HFFc6 (cell line): ENCODE measurements at places on chromosomes 7 and 10.
A peak's percentile ranks its signal among the peaks of the same experiment; 100 is the strongest.

DNA sequence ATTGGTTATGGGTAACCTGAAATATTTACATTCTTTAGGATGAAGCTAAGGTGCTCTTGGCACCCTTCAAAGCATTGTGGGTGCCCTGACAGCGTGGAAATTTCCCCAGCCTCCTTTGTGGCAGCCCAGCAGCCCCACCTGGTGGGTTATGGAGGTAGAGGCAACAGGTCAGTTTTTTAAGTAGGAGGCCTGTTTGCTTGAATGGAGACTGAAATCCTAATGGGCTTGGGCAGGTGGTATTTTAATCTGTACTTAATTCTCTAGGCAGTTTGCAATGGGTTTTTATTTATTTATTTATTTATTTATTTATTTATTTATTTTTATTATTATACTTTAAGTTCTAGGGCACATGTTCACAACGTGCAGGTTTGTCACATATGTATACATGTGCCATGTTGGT, 139.4 kb downstream of the EPC1 start:
- peak; percentile 28 for DNase-seq

GRCh38 chr10:102408728-102409603, 9.6 kb downstream of the PSD start:
- no peak for DNase-seq

- DNase-seq, result peak; percentile 79
These were observed 33.5 kb downstream of the DPY19L1 start for GRCh38 chr7:35003679-35004303.

DNA sequence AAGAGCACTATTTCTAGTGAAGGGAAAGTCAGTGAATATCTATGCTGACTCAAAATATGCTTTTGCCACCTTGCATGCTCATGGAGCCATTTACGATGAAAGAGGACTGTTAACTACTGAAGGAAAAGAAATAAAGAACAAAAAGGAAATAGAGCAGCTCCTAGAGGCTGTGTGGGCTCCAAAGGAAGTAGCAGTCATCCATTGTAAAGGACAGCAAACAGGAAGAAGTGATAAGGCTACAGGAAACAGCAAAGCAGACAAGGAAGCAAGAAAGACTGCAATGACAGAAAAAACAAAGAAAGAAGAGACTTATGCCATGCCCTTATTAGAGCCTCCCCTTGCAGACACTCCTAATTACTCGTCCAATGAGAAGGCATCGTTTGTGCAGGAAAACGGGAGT, 12.0 kb upstream of the ZNF33B start:
- DNase-seq, result no peak

DNA sequence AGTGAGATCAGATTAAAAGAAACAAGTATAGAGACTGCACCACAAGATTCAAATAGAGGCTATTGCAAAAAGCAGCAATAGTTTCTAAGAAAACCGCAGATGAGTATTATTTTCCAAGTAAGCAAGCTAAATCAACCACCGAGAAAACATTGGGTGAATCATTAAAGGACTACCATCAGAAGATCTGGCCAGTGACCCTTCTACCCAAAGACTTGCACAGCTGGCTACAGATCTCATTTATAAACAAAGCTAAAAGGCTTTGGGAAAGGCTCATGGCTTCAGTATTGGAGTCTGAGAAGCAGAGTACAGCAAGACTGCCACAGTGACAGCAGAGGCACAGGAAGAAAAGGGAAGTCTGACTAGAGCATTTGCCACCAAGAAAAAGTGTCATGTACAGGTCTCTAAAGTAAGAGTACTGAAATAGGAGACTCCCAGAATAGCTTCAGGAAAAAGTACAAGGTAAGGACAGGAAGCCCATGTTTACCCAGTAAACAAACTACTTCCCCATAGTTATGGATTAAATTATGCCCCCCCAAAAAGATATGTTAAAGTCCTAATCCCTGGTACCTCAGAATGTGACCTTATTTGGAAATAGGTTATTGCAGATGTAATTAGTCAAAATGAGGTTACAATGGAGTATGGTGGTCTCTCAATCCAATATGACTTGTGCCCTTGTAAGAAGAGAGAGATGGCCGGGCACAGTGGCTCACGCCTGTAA, 19.0 kb downstream of the STEAP1 start:
- no peak for DNase-seq

DNA sequence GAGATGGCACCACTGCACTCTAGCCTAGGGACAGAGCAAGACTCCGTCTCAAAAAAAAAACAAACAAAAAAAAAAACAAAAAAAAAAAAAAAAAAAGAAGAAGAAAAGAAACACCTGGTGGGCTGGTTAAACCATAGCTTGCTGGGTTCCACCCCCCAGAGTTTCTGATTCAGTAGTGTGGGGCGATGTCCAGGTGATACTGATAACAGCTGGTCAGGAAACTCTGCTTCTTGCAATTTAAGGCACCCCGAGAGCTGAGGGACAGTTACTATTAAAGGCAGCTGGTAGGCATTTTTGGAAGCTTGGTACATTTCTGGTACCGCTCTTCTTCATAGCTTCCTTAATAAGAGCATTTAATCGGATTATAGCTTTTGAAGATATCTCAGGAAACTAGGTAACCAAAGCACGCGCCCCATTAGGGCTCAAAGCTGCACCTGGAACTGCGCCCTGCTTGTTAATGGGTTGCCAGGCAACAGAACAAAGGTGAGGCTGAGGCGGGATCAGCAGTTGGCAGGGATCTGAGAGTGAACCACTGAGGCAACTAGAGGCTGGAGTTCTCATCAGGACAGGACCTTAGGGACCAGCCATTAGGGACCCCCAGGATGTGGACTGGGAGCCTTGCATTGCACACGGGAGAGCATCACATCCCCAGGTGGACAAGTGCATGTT, 6.5 kb upstream of the SDK1 start:
- no peak for DNase-seq

GRCh38 chr7:148931470-148931869, 47.4 kb upstream of the EZH2 start:
- DNase-seq, result no peak

- no peak for DNase-seq
These were observed 63.5 kb upstream of the EGFR start for GRCh38 chr7:54955296-54955695.

DNA sequence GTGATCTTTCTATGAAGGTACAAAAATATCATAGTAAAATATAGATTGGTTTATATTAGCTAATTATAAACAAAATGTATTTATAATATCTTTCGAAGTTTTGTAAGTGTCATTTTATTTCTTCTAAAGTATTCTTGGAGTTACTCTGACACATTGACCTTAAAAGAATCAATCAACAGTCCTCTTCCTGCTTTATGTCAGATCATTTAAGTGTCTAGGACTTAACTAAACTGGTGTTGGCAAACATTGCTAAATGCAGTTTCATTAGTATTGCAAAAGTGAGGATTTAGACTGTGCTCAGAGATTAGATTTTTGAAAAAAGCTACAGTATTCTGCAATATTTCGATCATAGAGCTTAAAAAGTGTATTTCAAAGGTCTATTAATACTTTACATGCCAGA, 10.3 kb downstream of the GLCCI1 start:
- no peak for DNase-seq

GRCh38 chr7:36894190-36894589, 169.9 kb upstream of the AOAH start:
- DNase-seq, result no peak

GRCh38 chr7:131624536-131624935, 68.1 kb upstream of the PODXL start:
- no peak for DNase-seq

GRCh38 chr7:5484921-5485320, 61.3 kb upstream of the TNRC18 start:
- DNase-seq, result no peak

GRCh38 chr7:137878333-137878961, 31.7 kb upstream of the DGKI start:
- peak; percentile 23 for DNase-seq

DNA sequence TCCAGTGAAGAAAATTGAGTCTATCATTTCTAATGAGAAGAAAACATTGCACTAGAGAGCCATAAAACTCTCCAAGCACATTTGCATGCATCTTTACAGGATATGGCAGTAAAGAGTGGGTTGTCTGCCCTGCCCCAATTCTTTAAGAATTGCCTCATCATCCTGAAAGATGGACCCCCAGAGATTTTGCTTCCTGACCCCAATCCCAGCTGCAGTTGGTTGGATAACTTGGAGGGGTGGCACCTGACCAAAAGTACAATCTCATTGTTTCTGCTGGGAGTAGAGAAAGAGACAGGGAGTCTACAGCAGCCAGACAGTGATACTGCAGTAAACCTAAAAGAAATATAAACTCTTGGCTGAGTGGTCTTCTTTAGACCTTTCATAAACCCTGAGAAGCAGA, 49.1 kb upstream of the ADCY1 start:
- no peak for DNase-seq

DNA sequence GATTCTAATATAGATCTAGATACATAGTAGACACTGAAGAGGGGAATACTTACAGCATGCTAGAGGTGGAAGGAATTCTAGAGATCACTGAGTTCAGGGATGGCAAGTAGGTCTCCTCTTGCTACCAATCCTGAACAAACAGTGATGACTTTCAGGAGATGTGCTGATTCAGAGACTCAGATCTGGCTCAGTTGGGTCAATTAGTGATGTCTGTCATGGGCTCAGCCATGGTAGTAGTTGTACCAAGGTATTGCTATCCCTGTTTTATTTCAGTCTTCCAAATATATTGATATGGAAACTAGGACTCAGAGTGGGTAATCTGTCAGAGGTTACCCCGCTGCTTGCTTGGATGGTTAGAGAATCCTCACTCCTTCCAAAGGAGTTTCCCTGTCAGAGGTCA, 38.5 kb downstream of the UNC5B start:
- DNase-seq, result no peak

DNA sequence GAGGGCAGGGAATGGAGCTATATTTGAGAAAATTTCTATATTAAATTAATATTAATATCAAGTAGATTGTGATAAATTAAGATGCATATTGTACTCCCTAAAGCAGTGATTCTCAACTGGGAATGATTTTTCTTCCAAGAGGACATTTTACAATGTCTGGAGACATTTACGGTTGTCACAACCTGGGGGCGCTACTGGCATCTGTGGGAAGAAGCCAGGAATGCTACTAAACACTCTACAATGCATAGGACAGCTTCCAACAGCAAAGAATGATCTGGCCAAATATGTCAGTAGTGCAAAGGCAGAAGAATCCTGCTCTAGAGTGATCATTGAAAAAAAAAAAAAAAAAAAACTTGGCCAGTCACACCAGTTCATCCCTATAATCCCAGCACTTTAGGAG, 100.0 kb downstream of the LSM5 start:
- DNase-seq, result no peak

DNA sequence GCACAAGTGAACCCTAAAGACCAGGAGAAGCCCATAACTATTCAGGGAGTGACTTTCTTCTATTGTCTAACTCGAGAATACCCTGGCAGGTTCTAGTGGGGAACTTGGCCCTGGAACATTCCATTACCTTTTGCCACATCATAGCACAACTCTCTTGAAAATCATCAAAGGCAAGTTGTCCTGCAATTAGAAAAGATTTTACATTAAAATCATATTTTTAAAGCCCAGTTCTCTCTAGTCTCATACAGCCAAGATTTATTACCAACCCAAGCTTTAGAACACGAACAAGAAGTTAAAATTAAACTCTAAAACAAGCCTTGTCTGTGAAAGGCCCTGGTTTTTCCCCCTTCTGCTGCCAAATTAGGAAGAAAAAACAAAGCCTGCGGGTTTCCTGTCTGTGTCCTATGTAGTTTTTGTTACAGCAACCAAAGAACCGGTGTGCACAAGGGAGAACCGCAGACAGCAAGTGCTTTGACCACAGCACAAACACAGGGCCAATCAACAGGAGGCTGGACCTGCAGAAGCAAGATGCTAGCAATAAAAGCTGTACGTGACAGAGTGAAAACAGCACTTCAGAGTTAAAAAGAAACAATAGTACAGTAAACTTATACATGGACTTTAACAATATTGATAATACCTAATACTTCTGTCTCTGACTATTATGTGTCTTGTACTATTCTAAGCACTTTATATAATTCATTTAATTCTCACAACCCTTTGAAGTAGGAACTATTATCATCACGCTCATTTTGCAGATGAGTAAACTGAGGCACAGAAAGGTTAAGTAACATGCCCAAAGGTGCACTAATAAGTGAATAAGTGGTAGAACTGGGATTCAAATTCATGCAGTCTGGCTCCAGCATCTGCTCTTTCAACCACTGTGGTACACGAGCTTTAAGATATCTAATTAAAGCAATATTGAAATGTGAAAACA, 65.8 kb downstream of the STK17A start:
- peak; percentile 83 for DNase-seq

DNA sequence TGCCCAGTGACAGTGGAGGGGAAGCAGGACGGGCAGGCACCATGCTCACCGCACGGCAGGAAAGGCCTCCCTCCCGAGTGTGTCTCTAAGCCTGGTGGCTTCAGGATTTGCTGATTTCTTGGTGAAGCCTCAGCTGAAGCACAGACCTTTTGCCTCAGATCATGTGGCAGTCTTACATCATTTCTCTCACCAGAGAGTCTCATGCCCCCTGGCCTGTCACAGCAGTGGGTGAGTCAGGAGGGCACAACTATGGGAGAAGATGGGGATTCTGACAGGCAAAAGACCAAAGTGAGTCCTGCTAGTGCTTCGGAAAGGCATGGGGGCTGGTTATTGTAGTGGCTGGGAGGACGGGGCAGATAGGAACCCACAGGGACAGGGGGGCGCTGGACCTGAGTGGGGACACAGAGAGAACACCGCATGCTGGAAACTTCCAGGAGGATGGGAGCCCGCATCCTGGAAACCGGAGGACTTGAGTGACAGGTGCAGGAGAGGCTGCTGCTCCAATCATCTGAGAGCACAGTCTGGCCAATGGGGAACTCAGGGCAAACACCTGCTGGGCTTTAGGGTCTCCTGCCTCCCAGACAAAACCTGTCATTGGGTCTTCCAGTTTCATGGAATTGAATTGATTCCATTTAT, 166.8 kb downstream of the ADARB2 start:
- DNase-seq, result no peak

- DNase-seq, result no peak
These were observed 255.4 kb downstream of the TYW1 start for GRCh38 chr7:67251986-67252558.

GRCh38 chr7:100351657-100352058, 6.3 kb upstream of the PILRB start:
- DNase-seq, result no peak

- DNase-seq, result peak; percentile 86
These were observed 4.1 kb downstream of the ERCC6 start for GRCh38 chr10:49534670-49535381.
